Activated T-cell treated with anti-CD3 and anti-CD28 coated beads for 48 hours (primary cell): ENCODE measurements at places on chromosomes 2 and 18.

DNA sequence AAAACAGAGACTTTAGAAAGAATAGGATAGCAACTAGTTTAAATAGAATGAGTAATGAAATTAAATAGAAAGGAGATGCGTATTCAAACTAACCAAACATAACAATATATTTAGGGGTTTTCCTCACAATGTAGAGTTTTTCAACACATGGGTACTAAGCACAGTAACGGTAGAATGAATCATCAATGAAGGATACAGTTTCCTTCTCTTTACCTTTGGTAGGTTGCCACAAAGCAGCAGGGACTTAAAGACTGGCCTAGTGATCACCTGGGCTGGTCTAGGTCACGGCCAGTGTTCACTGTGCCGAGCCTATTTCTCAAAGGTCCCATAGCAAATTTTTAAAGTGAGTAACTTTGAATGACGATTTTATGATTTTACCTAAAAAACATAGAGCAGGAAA is 311.7 kb downstream of the XIRP2 start:
- DNase-seq = no peak

DNA sequence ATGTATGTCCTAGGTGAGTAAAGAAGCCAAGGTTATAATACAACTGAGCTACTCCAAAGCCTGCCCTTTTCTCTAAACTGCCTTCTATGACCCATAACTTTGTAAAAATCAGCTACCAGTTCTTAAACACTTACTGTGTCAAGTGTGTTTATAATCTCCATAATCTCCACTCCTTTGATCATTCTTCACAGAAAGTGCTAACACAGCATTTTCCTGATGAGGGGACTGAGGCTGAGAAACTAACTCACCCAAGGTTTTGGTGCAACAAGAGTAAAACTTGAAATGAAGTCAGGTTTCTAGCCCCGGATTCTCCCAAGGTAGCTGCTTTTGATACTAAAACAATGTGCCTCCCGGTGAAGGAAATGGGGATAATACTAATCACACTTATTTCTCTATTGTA is 1.9 kb upstream of the C2orf49 start:
- DNase-seq = no peak

- no peak for DNase-seq
Observed at GRCh38 chr2:20640411-20641122, 10.3 kb downstream of the HS1BP3 start.

DNA sequence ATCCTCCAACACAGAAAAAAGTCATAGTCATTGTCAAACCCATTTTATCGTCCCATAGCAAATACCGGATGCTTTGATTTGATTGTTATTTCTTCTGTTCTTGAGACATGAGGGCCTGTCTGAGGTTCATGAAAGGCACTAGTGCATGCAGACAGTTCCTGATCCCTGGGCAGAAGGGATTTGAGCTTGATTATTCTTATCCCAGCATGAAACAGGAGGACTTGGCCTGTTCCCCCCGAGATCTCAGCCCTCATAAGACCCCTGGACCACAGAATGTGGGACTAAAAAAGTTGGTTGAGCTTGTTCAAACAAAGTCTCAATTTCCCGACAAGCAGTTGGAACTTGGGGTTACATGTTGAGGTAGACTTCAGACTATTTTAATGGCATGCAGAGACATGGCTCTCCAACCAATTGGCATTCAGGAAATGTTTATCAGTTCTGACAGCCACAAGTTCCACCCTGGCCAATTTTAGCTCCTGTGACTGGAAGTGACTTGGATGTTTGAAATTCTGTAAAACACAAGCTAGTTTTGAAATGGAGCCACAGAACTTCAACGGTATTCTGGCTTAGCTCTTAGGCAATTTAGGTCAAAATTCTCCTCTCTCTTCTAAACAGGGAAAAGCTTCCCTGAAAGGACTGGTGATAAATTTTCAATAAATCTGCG is 366.9 kb upstream of the SLC14A2 start:
- no peak for DNase-seq

DNA sequence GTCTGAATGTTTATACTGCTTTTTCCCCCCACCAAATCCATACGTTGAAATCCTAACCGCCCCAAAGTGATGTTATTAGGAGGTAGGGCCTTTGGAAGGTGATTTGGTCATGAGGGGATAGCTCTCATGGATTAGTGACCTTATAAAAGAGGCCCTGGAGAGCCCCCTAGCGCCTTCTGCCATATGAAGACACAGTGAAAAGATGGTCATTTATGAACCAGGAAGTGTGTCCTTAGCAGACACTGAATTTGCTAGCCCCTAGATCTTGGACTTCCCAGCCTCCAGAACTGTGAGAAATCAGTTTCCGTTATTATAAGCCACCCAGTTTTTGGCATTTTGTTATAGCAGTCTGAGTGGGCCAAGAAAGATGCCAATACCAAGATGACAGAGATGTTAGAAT is 7.2 kb upstream of the TSN start:
- DNase-seq = no peak

DNA sequence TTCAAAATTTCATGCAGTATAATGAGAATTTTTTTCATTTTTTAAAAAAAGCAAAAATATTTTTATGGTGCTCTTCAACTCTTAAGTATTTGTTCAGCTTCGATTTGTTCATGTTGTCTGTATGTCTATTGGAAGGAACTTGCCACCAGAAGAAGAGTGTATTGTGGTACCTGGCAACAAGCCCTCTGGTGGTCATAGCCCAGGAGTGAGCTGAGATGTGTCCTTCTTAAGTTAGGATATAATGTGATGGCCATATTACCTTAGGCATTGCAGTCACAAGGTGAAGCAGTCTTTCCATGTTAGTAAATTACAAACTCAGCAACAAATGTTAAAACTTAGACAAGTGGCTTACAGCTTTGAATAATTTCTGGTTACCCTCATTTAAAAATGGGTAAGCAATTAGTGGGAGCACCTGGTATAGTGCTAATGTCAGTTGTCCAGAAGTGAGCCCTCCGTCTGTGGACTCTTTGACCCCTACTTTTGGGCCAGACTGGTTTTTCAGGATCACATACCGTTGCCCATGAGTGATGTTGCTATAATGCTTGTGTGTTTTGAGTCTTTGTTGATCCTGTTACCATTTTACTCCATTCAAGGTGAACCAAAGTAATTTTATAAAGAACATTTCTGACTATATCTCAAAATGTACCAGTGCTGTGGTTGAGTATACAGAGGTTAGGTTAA is 57.4 kb downstream of the MYO1B start:
- no peak for DNase-seq

GRCh38 chr2:36296798-36297197 is 58.8 kb upstream of the CRIM1 start:
- DNase-seq = no peak

- no peak for DNase-seq
Observed at GRCh38 chr2:238077292-238077691, 16.5 kb downstream of the SCLY start.

GRCh38 chr18:58990720-58991119 is 126.0 kb downstream of the ZNF532 start:
- no peak for DNase-seq

GRCh38 chr2:197079832-197080555 is 153.5 kb upstream of the PGAP1 start:
- DNase-seq = no peak

DNA sequence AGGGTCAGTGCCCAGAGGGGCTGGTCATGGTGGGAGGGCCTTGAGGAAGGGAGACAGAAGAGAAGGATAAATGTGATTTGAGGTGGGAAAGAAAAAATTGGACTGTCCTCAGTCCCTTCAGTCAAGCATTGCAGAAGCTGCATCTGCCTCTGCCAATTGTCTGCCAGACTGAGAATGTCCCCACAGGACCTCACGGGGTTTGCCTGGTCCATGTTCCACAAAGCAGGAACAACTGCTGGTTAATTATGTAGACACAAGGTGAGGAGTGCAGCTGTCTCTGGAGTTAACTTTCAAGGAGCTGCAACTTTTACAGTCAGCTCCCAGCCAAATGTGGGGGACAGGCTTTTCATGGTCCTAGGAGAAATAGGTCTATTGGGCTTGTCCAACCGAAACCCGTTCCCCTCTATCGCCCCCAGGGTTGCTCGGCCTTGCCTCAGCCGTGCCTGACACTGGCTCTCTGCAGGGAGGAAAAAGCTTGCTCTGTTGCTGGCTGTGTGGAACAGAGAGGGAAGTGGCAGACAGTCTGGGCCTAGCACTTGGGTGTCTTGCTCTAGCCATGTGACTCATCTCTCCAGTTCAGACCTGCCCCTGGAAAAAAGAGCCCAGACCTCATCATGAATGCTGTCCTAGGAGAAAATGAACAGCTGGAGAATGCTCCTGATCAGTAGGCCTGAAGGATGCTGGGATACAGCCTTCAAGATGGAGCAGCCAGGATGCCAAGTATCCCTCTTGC is 31.1 kb upstream of the PAX8 start:
- DNase-seq = no peak

GRCh38 chr2:19009510-19009909 is 348.9 kb downstream of the OSR1 start:
- no peak for DNase-seq

DNA sequence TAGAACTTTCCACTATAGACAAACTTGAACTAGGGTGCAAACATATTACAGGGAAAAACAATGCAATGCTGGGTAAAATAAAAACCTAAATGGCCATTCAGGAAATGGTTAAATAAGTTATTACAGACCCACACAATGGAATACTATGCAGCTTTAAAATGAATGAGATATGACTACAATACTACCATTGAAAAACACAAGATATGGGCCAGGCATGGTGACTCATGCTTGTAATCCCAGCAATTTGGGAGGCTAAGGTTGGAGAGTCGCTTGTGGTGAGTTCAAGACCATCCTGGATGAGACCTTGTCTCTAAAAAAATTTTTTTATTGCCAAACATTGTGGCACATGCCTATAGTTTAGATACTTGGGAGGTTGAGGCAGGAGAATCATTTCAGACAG is 6.8 kb downstream of the PECR start:
- DNase-seq = no peak

DNA sequence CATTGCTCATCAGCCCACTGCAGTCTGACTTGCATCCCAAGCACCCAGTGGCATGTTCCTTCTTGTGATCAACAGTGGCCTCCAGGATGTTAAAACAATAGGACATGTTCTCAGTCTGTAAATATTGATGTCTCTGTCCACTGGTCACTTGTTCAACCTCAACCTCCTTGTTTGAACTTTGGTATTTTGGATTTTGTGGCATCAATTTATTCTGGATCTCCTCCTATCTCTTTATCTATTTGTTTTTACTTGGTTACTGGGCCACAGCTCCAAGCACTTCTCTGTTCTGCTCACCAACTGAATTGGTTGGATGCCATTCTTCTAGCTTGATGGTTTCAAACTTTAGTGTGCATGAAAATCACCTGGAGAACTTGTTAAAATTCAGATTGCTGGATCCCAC is 1414.8 kb upstream of the CELF4 start:
- DNase-seq = no peak

DNA sequence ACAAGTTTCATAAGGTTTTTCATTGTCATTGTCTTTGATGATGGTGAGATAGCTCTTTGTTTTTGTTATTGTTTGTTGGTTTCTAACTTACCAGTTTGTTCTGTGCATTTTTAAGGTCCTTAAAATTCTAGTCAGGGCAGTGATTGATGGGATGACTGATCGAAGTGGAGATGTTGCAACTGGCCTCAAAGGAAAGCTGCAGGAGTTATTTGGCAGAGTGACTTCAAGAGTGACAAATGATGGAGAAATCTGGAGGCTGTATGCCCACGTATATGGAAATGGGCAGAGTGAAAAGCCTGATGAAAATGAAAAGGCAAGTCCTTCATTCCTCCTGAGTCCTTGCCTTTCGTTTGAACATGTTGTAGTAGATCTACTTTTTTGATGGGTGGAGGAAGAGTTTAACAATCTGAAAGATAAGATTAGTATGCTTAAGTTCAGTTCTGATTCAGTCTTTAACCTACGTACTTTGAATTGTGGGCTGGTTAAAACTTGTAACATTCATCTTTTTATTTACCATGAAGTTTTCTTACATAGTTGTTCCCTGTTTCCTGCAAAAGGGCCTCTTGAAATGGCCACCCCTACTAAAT is 135.8 kb upstream of the LTBP1 start:
- no peak for DNase-seq

GRCh38 chr2:121036226-121036692 is 248.7 kb downstream of the TFCP2L1 start:
- DNase-seq = no peak

DNA sequence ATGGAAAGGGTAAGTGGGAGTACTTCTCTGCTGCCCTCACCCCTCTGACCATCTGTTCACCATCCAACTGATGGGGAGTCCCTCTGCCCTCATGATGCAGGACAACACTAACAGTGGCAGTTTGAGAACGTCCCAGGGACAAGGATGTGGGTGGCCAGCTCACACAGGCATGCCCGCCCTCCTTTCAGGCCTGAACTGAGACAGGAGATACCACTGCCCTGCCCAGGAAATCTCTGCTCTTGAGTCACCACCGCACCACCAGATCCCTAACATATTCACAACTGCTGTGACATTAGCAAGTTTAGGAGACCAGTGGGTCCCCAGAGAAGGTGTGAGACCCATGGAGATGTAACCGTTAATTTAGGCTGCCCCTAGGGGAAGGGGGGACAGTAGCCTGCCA is 66.2 kb downstream of the TRAPPC8 start:
- no peak for DNase-seq

- no peak for DNase-seq
Observed at GRCh38 chr2:30223413-30223874, 7.9 kb upstream of the LBH start.

DNA sequence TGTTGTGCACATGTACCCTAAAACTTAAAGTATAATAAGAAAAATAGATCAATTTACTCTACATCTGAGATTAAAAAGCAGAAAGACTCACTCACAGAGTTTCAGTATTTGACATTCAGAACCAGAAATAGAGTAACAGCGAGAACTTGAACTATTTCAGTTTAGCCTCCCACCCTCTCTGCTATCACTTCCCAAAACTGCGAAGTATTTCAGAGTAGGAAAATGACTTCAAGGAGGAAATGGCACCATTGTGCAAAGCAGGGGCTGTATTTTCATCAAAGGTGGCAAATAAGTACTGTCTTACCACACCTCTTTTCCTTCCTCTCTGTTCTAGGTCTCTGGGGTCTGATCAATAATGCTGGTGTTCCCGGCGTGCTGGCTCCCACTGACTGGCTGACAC is 13.6 kb downstream of the DHRS9 start:
- no peak for DNase-seq

DNA sequence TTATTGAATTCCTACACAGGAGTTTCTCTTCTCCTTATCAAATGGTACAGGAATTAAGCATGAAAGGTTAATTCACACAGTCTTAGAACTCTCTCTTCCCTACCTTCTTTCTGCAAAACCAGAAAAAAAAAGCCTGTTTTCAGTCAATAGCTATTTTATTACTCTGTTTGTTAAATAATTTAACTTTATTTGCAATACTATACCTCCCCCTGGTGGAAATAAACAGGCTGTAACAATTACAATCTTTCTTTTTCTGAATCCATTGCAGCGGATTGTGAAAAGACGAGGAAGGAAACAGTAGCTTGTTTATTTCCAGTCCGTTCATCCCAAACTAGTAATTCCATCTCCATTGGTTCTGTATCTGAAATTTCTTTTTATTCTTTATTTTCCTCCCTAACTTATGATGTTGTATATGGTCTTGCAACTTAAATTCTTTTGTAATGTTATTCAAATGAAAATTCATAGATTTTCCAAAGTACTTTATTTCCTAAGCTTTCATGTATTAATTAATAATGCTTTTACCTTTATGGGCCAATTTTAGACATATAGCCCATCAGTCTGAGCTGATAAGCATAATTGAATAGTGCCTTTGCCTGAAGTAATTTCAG is 165.2 kb downstream of the SH3BP4 start:
- no peak for DNase-seq

- DNase-seq = no peak
Observed at GRCh38 chr18:49251451-49251850, 209.0 kb downstream of the DYM start.
